ENCODE measurements at places on chromosomes 6 and 20.

GRCh38 chr6:23403460-23403859, 722.6 kb upstream of the NRSN1 start:
- no peak for DNase-seq

- DNase-seq: no peak
Observed at GRCh38 chr6:10569392-10570127, 48.4 kb downstream of the GCNT2 start.

DNA sequence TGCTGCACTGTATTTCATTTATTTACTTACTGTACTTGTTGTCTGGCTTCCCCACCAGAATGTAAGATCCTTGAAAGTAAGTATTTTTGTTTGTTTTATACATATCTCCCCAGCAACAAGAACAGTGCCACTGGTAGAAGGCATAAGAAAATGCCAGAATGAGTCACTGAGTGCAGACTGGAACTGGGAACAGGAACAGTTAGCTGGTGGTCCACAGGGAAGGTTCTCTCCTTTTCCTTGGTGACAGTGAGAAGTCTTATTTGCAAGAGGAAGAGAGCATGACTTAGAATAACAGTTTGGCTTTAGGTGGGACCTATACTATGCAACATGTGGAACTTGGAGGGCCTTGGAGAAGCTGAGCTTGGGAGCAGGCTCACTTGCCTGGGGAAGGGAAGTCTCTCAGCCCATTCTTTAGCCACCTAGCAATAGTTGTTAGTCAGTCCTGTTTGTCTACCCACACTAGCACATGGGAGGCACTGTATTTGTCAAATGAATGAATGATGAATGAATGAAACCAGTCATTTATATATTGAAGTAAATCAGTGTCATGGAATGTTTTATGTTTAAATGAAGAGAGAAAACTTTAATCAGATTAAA, 203.5 kb downstream of the KCNQ5 start:
- DNase-seq: no peak

DNA sequence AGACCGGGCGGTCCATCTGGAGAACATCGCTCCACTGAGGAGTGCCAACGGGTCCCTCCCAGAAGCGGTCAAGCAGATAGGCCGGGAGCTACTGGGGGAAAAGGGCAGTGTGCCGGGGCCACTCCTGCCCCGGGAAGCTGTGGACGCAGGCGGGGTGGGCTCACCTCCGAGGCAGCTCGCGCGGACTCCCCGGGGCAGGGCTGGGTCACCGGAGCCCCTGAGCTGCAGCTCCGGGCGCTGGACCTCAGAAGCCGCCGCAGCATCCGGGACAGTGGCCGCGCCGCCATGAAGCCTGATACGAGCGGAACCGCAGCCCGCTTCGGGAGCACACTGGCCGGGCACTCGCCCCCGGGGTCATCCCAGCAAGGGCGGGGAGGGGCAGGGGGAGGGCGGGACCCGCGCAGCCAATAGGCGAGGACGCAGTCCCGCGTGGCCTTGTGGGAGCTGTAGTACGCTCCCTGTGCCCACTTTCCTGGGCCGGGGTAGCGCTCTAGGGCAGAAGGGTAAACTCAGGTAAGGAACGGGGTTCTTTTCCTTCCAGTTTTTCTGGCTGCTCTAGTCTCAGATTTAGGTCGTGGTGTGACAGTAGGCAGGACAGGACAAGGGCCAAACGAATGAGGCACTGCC, at the start of gene MOCS1:
Gene MOCS1 (minus strand): TSS at position 332 of the 627 bp plus-strand sequence. CDS start 45 bp downstream, at position 287.
- peak; percentile 79 for DNase-seq

GRCh38 chr6:134235937-134236751, 81.8 kb downstream of the SGK1 start:
- DNase-seq: peak; percentile 27

DNA sequence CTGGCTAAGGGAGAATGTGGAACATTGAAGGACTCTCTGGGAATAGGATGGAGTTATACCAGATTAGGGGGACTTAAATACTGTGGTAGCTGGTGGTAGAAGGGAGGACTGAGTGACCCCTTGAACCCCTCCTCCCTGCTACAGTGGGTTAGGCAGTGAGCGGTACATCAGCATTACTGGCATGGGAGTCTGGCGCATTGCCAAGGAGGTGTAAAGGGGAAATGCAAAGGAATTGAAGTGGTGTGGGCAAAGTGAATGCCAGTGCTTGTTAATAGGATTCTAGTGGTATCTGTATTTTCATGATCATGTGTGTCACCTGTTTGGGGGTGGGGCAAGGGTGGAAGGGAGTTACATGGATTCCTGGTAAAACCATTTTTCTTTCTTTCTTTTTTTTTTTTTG, 60.1 kb downstream of the GFRA4 start:
- no peak for DNase-seq

DNA sequence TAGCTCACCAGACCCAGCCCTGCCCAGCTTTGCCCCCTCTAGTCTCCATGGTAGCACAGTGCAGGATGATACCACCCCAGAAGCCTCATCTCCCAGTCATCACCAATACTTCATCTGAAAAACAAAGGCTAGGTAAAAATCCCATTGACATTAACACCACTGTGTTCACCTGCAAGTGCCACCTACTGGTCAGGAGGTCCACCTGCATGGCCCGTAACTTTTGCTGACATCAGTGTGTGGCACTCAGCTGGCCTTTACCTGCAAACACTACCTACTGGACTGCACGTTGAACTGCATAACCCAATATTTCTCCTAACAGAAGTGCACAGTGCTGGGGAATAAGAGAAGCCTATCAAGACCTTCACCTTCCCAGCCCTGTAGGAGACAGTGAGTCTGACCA, 234.7 kb upstream of the ADGRB3 start:
- DNase-seq: no peak
